ENCODE measurements at places on chromosomes 4 and X. TPM values are rescaled to one million over a fixed set of nuclear protein-coding genes. Genes with fewer than 3 reads are reported as not detected.

Gene SLC30A9
- 56.5 TPM for total RNA-seq

Gene KCND1
- total RNA-seq = 1.3 TPM

Gene NEUROG2
- total RNA-seq = not detected

Gene SPACA5
- not detected for total RNA-seq

Gene ESX1
- not detected for total RNA-seq

Gene NEXMIF
- total RNA-seq = under 0.01 TPM
